Adrenal gland (tissue), 19 donors: ENCODE measurements at places on chromosomes 3 and 15. TPM values are rescaled to one million over a fixed set of nuclear protein-coding genes. Genes with fewer than 3 reads are reported as not detected.

DNA sequence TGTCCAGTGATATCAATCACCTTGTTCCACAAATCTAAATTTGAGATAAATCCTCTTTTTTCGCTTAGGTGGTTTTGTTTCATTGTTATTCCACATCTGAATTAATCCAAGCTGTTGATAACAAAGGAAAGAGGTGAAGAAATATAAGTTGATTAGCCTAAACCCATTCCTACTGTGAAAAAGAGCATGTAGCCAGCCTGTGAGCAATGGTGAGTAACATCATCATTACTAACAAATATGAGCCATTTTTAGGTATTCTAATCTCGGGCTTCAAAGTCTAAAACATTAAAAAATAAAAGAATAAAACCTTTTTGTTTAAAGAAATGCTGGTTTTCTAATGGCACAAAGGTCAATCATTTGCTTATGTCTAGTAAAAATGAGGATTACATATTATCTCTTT is 52.1 kb upstream of the P3H2 start:
- DNase-seq, result no peak

DNA sequence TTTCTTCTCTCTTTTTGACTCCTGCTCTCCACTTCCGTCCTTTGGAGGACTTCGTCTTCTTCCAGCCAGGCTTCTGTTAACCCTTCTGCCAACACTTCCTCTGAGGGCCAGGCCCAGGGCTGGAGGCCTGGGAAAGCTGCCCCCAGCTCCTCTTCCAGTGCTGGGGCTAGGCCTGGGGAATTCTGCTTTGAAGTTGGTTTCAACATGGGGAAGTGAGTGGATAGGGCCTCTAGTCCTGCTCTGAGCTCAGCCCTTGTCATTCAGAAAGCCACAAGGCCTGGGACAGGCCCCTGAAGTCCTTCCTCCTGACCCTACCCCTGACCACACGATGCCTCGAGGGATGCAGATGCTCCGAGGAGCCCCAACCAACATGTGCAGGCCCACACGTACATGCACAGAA is 53.9 kb upstream of the HERC1 start:
- no peak for DNase-seq

- no peak for DNase-seq
Observed at GRCh38 chr3:115323380-115323779, 176.3 kb upstream of the ZBTB20 start.

DNA sequence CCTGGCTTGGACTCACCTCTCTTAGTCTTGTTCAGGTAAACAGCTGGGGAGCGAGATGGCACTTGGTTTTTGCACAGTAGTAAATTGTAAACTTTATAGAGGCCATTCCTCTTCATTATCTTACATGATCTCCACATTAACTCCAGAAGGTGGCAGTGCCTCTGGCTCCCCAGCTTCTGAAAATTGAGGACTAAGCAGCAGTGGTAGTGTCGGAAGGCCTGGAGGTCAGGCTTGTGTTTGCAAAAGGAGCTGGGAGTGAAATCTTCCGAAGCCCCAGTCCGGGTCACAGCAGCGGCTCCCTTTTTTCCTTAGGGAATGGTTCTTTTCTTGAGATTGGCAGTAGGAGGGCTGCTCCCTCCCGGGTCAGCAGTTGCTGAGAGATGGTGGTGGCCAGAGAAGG is 85.7 kb downstream of the FNDC3B start:
- no peak for DNase-seq

GRCh38 chr15:101047301-101047781 is 128.2 kb downstream of the LRRK1 start:
- DNase-seq, result peak; percentile 42

- DNase-seq, result peak; percentile 12
Observed at GRCh38 chr15:85545185-85545584, 164.8 kb downstream of the AKAP13 start.

- DNase-seq, result peak; percentile 19
Observed at GRCh38 chr3:182921665-182922355, 58.5 kb downstream of the DCUN1D1 start.

DNA sequence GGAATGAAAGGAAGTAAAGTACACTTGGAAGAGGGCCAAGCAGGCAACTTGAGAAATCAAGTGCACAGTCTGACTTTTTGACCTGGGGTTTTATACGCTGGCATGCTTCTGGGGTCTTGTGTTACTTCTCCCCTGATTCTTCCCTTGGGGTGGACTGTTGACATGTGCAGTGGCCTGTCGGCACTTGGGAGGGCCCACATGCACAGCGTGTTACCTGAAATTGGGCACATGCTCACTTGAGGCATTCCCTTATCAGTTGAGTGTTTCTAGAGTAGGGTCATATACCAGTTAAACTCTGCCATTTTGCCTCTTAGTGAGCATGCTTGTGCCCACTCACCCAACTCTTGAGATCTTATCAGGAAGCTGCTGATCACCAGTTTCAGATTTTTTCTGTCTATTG is 329.1 kb upstream of the SOX2 start:
- no peak for DNase-seq

GRCh38 chr3:123287051-123287961 is 85.6 kb downstream of the SEC22A start:
- no peak for DNase-seq

DNA sequence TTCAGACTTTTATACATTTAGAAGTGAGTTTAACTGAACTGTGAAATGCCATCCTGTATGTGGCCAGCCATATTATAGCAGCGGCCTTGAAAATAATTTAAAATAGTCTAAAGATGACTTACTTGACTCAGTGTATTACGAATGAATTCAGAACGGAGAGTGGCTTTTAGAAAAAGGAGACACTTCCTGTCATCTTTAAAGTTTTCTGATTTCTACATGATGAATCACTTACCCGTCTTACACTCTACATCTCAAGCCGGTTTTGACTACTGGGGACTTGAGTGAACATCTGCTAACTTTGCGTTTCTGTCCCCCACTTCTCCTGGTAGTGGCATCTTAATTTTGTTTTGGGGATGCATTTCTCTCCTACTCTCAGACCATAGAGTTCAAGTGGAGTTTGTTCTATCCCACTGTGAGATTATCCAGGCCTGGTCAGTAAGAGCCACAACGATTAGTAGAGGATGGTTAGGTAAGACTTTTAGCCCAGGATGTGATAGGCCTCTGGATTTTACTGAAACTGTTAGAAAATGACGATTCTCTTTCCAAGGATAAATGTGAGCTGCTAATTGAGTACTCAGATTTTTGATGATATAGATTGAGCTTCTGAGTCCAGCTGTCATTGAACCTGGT is 175.4 kb upstream of the CADPS start:
- DNase-seq, result no peak

DNA sequence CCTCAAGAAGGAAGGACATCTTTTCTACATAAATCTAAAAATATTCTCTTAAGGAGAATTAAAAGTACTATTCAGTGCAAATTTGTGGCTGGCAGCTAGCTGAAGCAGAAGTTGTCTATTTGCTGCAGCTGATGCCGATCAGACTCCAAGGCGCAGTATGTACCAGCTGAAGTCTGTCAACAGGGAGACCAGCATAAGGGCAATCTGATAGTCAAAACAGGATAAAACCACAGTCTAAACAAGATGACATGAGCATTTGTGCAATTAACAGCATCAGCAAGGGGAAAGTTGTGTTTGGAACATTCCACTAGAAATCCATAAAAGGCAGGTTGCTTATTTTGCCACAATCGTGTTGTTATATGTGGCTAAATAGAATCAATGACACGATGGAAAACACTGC is 198.2 kb upstream of the ROBO2 start:
- DNase-seq, result no peak

DNA sequence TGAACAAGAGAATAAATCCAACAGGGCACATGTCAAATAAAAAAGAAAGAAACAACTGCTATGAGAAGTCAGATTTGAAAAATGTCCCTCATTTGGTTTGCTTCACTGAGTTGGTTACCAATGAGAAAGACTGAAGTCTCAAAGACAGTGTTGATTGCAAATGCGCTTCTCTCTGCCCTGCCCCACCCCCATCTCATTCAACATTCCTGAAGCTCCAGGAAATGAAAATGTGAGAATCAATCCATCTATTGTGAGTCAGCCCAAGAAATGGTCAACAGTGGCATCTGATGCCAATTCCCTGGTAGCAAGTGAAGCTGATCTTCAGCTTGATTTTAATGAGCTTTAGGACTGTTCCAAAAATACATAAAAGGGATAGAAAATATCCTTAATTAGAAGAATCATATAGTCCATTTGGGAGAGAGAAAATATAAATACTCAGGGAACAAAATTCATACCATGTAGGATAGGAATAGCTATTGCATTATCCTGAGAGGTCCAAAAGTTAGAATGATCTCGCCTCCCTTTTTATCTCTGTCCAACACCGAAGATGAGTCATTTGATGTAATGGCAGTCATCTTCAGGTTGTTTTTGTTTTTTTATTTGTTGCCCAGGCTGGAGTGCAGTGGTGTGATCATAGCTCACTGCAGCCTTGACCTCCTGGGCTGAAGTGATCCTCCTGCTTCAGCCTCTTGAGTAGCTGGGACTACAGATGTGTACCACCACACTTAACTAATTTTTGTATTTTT is 200.3 kb upstream of the UMPS start:
- peak; percentile 23 for DNase-seq

DNA sequence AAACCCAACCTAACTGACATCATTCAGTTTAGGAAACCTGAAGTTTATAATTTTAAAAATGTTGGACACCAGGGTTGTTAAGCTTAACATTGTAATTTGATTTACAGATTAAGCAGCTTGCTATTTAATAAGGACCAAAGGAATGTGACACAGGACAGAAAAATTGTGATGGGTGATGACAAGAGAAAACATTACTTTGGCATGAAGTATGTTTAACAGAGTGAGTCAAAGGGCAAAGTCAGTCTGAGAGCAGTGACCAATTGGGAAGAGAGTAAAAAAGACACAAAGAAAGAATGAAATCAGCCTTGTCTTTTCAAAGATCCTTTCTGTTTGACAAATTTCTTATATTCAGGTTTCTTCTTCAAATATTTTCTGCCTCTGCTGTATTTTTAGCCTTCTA is 1301.6 kb downstream of the SI start:
- DNase-seq, result no peak

DNA sequence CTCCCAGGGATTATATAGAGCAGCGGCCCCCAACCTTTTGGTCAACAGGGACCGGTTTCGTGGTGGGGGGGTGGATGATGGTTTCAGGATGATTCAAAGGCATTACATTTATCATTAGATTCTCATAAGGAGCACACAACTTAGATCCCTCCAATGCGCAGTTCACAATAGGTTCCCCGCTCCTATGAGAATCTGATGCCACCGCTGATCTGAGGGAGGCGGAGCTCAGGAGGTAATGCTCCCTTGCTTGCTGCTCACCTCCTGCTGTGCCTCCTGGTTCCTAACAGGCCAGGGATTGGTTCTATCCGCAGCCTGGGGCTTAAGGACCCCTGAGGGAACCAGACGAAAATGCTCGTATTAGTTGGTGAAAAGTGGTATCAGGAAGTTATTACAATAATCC is 1.3 kb upstream of the HACD2 start:
- peak; percentile 40 for DNase-seq

- DNase-seq, result no peak
Observed at GRCh38 chr3:51678641-51679040, 7.6 kb downstream of the TEX264 start.

Gene RUVBL1
- 24.5 TPM for total RNA-seq

Gene COL8A1
- 13.5 TPM for total RNA-seq

Gene ANKRD34C
- total RNA-seq, result not detected

Gene GORASP1
- 66.2 TPM for total RNA-seq

Gene CDC25A
- 1.3 TPM for total RNA-seq

Gene CEP19
- total RNA-seq, result 3.1 TPM

Gene HCLS1
- 99.3 TPM for total RNA-seq

Gene AHSG
- total RNA-seq, result not detected
